ENCODE measurements at places on chromosomes 16 and 17.

DNA sequence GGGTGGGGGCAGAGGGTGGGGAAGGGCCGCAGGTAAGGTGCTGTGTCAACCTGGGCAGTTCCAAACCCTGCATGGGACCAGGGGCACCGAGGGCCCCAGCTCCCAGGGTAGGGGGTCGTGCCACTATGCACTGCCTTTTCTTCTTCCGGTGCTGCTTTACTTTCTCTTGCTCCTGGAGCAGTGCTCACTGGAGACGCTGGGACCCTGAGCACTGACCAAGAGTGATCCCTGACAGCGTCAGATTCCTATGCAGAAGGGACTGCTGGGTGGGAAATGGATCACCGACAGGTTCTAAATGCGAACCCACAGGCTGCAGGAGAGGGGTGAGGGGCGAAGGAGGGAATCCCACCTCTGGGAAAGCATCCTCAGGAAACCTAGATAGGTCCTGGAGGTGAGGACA, 470.1 kb downstream of the SOX9 start:
- DNase-seq, result no peak

DNA sequence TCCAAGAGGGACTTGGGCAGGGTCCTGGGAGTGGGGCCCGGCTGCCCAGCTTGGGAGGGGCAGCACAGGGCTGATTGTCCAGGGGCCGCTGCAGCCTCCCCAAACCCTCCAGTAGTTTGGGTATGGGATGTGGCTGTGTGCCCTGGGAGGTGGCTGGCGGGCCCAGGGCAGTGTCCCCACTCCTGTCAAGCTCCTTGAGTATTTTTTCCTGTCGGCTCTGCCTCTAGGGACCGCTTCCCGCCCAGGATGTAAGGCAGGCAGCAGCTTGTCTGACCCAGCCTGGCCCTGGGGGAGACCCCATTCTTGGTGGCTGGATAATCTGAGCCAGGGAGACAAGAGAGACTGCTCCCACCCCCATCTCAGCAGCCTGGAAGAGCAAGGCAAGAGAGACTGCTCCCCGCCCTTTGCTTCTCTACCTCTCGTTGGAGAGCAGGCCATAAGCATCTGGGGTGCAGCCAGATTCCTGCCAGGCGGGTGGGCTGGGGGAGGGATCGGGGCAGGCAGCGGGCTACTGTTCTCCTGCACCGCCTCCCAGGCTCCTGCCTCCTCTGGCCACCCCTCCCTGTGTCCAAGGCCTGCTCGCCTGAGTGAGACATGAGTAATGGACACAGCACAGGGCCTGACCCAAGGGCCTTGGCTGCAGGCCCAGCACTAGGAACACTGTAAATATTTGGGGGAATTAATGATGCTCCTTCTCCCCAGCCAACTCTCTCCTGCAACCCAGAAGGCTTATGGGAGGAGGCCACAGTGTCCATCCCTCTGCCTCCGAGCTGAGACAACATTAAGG, 18.4 kb upstream of the ITGA3 start:
- DNase-seq, result peak; percentile 23

- DNase-seq, result no peak
Measured at GRCh38 chr16:31141489-31142108, 6.1 kb upstream of the PRSS8 start.

- DNase-seq, result no peak
Measured at GRCh38 chr17:65154770-65155589, 17.8 kb downstream of the RGS9 start.

DNA sequence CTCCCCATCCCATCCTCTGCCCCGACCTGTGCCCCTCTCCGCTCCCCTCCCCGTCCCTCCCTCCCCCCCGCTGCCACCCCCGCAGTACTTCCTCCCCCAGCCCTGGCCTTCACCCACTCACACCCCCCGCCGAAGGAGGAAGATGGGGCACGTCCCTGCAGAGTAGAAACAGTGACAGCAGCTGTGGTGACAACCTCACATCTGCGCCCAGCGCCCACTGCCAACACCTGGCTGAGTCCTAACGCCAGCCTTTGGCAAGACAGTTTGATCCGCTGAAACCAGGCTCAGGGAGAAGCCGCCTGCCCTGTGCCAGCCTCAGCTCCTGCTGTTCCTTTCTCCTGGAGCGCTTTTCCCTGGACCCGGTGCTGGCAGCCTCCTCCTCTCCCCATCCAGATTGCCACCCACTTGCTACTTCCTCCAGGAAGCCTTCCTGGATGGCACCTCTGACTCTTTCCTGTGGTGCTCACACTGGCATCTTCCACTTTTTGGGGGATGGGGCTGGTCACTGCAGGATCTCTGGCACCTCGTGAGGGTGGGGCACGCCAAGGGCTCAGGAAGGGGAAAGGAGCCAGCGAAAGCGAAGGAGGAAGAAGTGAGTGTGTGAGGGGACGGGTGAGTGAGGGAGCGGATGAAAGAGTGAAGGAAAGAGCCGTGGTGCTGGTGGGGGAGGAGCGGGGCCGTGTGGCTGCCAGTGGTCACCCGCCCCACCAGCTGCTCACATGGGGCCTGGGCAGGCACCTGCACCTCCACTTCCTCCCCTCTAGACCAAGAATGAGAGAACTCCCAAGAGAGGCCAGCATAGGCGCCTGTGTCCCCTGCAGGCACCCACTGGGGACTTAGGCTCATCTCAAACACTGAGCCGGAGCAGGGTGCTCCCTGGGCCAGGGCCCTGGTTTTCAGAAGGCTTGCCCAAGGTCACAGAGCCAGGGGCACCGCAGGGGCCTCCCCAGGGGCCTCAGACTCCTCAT, 27.0 kb downstream of the ZFPM1 start:
- DNase-seq, result no peak

GRCh38 chr17:56648806-56649205, 55.3 kb downstream of the NOG start:
- DNase-seq, result no peak

DNA sequence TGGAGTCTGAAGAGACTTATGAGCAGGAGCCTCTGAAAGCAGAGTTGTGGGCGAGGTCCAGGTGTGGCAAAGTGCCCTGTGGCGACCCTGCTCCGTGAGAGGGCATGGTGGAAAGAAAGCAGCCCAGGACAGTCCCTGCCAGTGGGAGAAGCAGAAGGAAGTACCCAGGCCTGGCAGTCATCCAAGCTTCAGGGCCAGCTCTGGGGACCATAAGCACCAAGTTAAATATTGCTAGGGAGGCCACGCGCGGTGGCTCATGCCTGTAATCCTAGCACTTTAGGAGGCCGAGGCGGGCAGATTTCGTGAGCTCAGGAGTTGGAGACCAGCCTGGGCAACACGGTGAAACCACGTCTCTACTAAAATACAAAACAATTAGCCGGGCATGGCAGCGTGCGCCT, 4.9 kb upstream of the ASGR1 start:
- DNase-seq, result no peak

GRCh38 chr16:17475104-17475503, 4.3 kb upstream of the XYLT1 start:
- DNase-seq, result no peak

Data from NCI-H1092 (cell line).